ENCODE measurements at places on chromosomes 5 and 9. TPM values are rescaled to one million over a fixed set of nuclear protein-coding genes. Genes with fewer than 3 reads are reported as not detected.

Gene PIP5K1B
- total RNA-seq = 2.6 TPM

Gene PCDHGB5
- 16.5 TPM for total RNA-seq

Gene SLF1
- total RNA-seq = 5.0 TPM

Gene CEP78
- 59.3 TPM for total RNA-seq

Gene C9orf50
- total RNA-seq = not detected

Gene PDZD2
- 6.2 TPM for total RNA-seq

Gene PCDHGA11
- 12.8 TPM for total RNA-seq

Gene PCDHA1
- 0.41 TPM for total RNA-seq

Gene KCNMB1
- total RNA-seq = 5.7 TPM

Gene SLC6A7
- total RNA-seq = not detected

Gene IER5L
- 1.8 TPM for total RNA-seq

- DNase-seq = no peak
These were observed 14.0 kb downstream of the ARL15 start for GRCh38 chr5:54296386-54296785.

GRCh38 chr5:43891112-43891511 is 288.1 kb downstream of the NNT start:
- DNase-seq = no peak

DNA sequence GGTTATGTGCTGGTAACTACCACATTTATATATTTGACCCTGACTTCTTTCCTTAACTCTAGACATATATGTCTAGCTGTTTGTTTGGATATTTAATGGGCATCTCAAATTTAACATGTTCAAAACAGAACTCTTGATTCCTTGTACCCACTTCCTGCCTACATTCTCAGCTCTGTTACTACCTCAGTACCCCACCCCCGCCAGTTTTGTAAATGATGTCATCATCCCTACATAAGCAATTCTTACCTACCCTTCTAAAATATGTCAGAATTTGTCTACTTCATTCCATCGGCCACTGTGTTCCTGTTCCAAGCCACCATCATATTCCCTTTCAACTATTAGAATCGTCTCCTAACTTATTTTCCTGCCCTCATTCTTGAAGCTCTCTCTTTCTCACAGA is 4.8 kb downstream of the RAD50 start:
- no peak for DNase-seq

GRCh38 chr5:125301711-125302110 is 555.3 kb upstream of the ZNF608 start:
- DNase-seq = no peak

DNA sequence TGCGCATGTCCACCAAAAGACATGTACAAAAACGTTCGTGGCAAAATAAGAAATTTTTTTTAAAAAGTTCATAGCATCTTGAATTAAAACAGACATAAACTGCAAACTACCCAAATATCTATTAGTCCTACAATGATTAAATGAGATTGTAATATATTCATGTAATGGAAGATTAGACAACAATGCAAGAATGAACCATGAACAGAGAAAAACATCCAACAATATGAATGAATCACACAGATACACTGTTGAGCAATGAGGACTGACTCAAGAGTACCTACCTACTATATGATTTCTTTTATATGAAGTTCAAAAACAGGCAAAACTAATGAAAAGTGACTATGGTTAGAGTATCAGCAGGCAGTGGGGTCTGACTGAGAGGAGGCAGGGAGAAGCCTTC is 17.9 kb upstream of the CTNNAL1 start:
- no peak for DNase-seq

DNA sequence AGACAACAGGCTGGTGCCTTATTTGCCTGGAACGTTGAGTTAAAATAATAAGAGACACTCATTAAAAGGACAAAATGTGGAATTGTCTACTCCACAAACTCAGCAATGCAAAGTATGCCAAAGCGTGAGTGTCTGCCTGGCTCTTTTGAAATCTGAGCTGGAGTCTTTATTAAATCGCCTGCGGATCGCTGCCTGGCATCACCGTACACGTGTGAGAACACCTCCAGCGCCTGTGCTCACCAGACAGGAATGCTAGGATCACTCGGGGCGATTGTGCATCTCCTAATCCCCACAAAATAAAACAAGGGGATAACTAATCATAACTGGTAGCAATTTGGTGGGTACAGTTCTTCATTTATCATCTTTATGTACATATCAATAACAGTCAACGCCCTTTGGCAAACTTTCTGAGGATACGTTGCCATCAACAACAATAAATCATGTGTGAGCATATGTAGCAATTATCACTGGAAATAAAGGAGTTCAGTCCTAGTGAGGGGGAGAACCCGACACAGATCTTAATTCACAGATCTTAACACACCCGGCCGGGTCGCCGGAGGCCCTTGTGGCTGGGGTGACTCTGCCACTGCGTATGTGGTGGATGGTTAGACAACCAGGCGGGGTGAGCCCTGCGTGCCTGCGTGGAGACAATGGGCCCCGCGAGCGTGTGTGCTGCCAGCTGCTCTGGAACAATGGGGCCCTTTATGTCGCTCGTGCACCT is 284.9 kb upstream of the IRX1 start:
- no peak for DNase-seq

GRCh38 chr5:172442592-172442991 is 11.7 kb downstream of the SH3PXD2B start:
- DNase-seq = no peak

DNA sequence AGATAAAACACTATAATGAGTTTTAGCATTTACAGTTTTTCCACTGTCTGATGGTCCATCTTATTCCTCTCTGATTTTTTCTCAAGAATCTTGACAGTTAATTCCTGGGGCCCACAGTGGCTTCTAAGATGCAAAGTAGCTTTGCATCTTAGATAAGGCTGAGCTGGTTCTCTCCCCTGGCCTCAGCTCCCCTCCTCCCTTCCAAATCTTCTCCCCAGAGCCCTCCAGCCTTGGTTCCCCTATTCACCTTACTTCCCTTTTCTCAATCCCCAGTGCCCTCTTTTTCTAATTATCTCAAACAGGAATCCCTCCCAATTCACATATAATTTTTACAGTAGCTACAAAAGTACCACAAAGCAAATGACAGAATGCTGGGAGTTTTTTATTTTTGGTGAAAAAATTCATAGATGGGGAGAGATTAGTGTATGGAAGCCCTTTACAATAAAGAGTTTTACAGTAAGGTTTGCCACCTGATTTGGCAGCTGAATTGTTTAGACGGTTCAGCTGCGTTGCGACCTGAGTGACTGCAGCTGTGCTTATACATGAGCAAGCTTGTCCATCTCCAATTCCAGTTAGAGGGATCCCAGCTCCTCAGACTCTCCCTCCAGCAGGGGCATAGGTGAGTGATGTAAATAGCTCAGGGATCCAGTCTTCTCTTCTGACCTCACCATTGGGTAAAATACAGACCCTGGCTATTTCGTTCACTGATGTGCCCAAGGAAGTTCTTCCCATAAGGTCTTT is 51.4 kb upstream of the CKMT2 start:
- no peak for DNase-seq

- no peak for DNase-seq
These were observed 35.7 kb downstream of the EXD3 start for GRCh38 chr9:137387114-137387890.

- DNase-seq = no peak
These were observed 127.1 kb upstream of the COL5A1 start for GRCh38 chr9:134514503-134514902.

DNA sequence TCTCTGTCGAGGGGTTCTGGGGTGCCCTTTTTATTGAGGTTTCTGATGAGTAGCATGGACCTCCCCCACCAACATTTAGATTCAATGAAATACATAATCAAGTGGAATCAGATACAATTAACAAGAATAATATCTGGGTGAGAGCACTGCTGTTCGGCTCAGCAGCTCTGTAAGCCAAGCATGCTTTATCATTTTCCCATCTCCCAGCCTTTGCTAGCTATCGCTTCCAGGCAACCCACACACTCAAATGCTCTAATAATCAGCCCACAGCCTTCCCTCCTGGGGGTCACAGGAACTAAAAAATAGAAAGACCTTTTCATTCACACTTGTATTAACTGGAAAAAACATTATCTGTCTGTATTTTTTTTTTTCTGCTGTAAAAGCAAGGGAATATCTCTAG is 8.9 kb downstream of the PLPPR1 start:
- no peak for DNase-seq

- DNase-seq = no peak
These were observed 6.8 kb upstream of the LRRC14B start for GRCh38 chr5:184471-184870.

DNA sequence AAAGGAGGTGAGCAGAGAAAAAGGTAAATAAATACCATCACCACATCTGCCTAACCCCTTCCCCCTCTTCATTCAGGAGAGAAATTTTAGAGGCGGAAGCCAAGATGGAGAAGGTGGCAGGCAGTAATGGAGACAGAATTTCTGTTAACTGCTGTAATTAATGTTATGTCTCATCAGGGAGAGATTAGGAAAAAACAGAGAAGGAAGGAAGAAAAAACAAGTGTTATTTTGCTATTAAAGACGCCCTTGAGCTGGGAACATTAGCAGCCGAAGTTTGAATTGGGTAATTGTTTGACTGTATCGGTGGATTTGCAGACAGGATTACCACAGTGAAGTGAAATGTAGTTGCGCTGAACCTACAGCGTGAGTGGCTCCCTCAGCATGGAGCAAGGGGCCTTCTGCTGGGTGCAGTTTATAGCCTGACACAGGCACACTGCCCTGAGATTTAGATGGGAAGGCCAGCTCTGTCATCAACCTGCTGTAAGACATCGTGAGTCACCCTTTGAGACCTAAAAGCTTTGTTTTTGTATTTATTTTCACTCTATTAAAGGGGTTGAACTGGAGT is 136.3 kb downstream of the ASTN2 start:
- no peak for DNase-seq

DNA sequence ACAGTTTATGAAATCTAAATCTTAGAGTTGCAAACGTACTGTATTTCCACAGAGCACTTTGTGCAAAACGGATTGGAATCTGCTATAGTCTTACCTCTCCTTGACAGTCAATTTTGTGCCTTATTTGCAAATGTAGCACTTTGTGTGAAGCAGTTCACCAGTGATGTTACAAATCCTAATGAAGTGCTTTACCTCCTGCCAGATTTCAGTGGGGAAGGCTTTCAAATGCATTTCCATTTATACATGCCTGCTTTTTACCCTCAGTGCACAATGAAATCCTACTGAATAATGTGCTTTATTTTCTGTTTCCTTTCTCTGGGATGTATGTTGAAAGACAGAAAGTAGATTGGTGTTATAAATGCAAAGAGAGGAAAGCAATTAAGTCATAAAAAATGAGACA is 2141.6 kb upstream of the C9orf72 start:
- DNase-seq = no peak

DNA sequence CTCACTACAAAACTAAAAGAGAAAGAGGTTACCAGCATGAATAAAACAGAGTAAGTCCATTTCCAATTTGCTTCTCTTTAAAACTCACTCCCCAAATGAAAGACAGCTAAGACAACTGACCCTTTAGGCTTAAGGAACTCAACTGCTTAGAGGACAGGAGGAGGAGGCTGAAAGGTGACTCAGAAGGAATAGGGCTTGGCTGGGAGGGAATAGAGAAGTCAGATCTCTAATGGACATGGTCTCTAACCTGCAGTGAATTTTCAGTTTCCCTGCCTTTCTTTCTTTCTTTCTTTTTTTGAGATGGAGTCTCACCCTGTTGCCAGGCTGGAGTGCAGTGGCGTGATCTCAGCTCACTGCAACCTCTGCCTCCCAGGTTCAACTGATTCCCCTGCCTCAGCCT is 261.8 kb upstream of the CLINT1 start:
- no peak for DNase-seq

- DNase-seq = no peak
These were observed 59.0 kb downstream of the STARD4 start for GRCh38 chr5:111453295-111453694.

- no peak for DNase-seq
These were observed 14.2 kb downstream of the FAXDC2 start for GRCh38 chr5:154836225-154836624.

- DNase-seq = no peak
These were observed 96.9 kb upstream of the HAPLN1 start for GRCh38 chr5:83817591-83817990.

DNA sequence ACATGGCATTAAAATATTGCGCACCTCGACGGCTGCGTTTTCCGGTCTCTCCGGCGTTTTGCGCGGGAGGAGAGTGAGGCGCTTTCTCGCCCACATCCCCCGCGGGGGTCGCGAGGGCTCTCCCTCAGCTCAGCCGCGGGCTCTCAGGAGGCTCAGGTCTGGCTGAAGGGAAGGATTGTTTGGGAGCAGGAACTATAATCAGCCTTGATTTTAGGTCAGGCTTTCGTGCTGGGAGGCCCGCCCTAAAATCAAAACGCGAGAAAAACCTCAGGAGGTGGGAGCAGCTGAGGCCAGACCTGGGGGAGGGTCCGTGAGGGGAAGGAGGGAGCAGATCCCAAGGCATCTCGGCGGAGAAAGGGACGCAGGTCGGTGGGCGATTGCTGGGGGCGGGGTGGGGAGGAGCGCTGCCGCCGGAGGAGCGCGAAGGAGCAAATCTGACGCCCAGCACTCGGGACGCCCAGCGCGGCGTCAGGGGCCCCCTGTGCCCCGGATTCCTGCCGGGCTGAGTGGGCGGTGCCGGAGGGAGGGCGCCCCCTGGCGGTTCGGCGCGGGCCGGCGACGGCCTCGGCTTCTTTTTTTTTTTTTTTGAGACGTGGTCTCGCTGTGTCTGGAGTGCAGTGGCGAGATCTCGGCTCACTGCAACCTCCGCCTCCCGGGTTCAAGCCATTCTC is 18.7 kb upstream of the RNF130 start:
- peak; percentile 75 for DNase-seq

- DNase-seq = no peak
These were observed 755.4 kb upstream of the CTNND2 start for GRCh38 chr5:12659686-12660085.

DNA sequence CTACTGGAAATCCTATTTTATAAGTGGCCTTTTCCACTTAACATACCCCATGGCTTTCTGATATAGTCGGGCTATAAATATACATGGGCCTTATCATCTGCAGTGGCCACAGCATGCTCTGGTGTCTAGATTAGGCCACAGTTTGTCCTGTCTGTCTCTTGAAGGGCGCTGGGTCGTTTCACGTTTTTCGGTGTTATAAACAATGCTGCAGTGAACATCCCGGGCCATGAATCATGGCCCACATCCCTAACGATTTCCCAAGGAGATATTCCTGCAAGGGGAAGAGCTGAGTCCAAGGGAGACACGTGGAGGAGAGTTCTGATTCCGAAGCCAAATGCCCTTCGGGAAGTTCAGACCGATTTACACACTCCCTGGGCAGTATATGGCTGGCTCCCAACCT is 8.4 kb downstream of the PLPP7 start:
- DNase-seq = no peak
